ENCODE measurements at places on chromosomes 1 and 21.

DNA sequence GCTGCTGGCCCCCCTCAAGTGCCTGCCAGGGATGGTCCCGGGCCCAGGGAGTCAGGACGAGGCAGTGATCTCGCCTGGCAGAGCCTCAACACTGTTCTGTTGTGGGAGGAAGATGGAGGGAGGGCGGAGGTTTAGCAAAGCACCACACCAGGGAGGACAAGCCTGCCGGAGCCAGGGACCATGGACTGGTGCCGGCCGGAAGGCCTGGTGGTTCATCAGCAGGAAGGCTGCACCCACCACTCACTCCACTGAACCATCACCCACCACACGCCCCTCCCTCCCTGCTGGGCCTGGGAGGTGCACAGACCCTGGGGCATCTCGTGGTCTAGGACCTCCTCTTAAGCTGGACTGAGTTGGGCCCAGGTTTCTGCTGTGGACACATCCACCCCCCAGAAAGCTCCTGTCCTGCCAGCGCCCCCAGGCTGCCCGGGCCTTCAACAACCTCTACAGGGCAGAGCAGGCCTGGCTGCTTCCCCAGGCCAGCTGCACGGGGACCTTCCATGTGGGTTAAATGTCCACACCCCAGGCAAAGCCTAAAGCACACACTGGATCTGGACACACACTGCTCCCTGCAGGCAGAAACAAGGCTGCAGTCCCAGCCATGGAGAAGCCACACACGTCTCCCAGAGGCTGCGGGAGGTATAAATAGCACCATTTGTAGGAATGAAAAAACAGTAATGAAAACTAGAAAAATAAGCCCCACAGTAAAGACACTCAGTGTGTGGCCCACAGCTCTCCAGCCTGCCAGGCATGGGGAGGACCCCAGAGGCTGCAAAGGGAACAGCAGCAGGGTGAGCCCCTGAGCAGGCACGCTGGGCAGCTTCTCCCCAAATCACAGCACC, 10.4 kb upstream of the TMEM240 start:
- DNase-seq = no peak

GRCh38 chr1:227994632-227995300, 12.0 kb upstream of the WNT3A start:
- DNase-seq = no peak

- no peak for DNase-seq
Measured at GRCh38 chr1:3029991-3030662, 8.9 kb downstream of the ACTRT2 start.

DNA sequence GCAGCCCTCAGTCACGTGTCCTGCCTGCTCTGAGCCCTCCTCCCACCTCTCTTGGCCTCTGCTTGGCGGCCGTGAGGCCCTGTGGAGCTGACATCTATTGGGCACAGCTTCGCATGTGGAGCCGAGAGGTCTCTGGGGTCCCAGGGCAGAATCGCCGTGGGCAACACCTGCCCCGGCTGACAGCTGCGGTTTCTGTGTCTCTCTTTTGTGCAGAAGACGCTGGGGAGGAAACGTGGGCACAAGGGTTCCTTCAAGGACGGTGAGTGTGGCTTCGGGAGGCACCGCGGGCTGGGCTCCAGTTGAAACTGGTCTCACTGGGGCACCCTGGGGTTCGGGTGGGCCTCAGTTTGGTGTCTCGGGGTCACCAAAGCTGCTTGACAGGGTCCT, 11.5 kb downstream of the ARHGEF16 start:
- DNase-seq = no peak

GRCh38 chr1:232748910-232749368, 56.3 kb upstream of the MAP10 start:
- no peak for DNase-seq

GRCh38 chr1:116119876-116120275, 8.7 kb downstream of the MAB21L3 start:
- DNase-seq = no peak

DNA sequence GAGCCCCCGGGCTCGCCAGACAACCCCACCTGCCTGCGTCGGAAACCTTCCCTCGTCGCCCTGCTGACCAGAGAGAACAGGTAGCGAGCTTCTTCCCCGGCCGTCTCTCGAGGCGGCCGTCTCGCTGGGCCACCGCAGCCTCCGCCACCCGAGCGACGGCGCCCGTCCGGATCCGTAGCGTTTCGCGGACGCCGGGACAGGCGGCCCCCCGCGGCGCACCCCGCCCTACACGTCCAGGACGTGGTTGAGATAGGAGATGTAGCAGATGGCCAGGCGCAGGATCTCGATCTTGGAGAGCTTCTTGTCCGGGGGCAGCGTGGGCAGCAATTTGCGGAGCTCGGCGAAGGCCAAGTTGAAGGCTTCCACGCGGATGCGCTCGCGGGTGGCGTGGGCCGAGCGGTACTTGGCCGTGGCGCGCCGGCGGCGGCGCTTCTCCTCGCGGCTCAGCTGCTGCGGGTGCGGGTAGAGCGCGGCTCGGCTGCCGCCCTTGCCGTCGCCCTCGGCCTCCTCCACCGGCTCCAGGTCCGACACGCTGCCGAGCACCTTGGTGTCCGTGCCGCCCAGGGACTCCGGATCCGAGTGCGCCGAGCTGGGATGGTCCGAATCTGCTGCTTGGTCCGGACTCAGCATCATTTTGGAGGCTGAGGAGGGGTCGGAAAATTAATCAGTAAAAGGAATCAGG, 3.0 kb downstream of the NHLH2 start:
- no peak for DNase-seq

GRCh38 chr1:909861-910310, 13.8 kb upstream of the SAMD11 start:
- DNase-seq = no peak

DNA sequence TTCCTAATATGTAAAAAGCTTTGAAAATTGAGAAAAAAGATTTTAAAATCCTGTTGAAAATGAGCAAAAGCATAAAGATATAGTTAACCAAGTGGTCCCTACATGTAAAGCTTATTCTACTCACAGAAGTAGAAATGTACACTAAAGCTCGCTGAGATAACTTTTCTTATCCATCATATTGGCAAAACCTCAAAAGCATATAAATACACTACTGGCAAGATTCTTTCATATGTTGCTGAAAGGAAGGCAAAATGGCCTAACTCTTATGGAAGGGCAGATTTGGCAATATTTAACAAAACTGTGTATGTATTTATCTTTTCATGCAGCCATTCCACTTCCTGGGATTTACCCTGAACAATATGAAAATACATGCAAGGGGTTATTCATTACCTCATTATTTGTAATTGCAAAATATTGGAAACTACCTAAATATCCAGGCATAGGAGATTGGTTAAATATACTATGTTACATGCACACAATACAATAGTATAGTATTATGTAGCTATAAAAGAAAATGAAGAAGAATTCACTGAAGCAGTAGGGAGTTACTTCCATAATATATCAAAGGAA, 43.2 kb upstream of the LYPLAL1 start:
- no peak for DNase-seq

DNA sequence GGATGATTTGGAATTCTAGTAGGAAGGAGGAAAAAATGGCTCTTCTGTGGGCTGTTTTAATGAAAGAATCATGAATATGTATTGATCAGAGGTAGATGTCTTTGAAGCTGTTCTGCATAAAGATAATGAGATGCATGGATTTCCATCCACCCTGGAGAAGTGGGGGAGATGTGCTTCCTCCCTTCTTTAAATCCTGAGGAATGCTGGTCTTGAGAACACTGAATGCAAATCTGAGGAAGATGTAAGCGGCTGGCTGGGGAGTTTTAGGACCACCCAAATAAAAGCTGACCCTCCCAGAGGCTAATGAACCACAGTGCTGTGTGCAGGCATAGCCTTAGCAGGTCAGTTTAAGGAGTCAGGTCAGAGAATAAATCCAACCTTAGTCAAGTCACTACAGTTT, 37.3 kb downstream of the ZMYND12 start:
- DNase-seq = no peak

DNA sequence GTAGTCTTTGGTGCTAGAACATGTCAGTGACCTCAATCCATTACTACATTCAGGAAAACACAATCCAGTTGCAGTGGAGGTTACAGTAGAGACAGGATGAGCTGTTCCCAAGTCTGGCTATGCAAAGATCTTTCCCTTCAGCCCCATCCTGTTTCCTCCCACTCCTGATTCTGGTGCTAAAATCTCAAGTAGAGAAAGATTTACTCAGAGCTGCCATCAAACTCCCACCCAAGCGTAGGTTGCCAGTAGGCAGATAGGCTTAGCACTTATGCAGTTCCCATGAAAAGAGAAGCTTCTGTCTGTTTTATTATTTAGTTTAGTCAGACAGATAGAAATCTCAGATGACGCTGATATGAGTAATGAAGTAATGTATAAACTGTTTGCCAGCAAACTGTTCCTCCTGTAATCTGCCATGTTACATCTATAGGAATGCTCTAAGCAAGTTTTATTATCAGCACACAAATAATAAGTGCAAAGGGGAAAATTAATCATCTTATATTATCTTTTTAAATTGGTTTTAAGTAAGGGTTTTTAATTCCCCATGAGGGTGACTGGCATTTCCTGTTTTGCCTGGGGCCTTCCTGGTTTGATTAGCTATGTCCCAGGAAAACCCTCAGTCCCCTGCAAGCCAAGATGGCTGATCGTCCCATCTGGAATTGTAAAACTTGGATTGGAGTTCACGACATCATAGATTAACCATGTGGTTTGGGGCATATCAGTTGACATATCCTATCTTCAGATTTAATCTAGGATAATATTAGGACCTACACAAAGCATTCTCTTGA, 188.3 kb upstream of the PALMD start:
- DNase-seq = no peak

GRCh38 chr1:117046781-117047180, 13.3 kb upstream of the TTF2 start:
- no peak for DNase-seq

- DNase-seq = no peak
Measured at GRCh38 chr1:41110736-41111135, 89.2 kb upstream of the SLFNL1 start.

Measured in stimulated activated CD4-positive, alpha-beta T cell treated with anti-CD3 and anti-CD28 coated beads, Interleukin-12 subunit alpha, Interleukin-12 subunit beta, amount 100 ng/mL, for 24 hours (primary cell).